HepG2 (cell line): ENCODE measurements at places on chromosomes 2 and 18. TPM values are rescaled to one million over a fixed set of nuclear protein-coding genes. Genes with fewer than 3 reads are reported as not detected.

HRH4 gene
- not detected in 2 replicates for total RNA-seq

HSPD1 gene
- 2,610 and 3,898 TPM in 2 replicates for total RNA-seq

AKAIN1 gene
- not detected in 2 replicates for total RNA-seq

UGT1A5 gene
- total RNA-seq, result not detected in 2 replicates

DNA sequence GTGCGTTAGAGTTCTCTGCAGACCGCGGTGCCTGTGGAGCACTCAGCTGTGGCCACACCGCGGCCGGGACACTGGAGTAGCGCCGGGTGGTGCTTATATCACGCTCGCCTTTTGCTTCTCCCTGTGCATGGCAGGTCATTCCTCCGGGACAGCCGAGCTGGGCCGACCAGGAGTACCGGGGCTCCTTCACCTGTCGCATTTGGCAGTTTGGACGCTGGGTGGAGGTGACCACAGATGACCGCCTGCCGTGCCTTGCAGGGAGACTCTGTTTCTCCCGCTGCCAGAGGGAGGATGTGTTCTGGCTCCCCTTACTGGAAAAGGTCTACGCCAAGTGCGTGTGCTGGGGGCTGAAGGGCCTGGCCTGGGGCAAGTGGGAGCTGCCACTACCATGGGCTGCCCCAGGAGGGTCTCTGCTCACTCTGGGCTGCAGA is 4.2 kb downstream of the CAPN10 start:
- H3K4me3 ChIP-seq, result no peak overlapping the region
- H3K27ac ChIP-seq, result no peak overlapping the region
- DNase-seq, result no peak
- peaks cover 22% of the 10 kb centered on the region for H3K36me3 ChIP-seq
- H3K27me3 ChIP-seq, result no peaks in the 10 kb centered on the region

DNA sequence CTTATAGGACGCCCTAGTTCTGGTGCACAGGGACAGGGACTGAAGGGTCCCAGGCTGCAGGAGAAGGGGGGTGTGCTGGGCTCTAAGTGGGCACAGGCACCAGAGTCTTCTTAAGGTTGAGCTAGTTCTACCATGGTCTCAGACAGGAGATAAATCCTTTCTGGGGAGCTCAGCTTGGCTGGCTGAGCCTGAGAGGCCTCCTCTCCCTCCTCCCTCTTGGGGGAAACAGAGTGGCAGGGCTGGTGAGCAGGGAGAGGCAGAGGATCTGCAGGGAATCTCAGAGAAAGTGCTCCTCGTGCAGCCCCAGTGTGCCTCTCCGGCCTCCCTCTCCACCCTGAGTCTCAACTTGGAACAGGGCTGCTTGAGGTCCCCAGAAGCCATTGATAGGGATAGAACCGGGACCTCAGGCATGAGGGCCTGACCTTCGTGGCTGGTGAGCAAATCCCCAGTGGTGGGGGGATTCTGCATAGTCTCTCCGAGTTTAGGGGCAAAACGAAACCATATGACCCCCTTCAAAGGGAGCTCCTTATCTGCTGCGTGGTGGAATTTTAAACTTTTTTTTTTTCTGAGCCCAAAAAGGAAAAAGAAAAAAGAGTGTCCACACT is 2.0 kb downstream of the GDF7 start:
- no peak overlapping the region for H3K27ac ChIP-seq
- peaks cover 41% of the 10 kb centered on the region for H3K4me1 ChIP-seq

DNA sequence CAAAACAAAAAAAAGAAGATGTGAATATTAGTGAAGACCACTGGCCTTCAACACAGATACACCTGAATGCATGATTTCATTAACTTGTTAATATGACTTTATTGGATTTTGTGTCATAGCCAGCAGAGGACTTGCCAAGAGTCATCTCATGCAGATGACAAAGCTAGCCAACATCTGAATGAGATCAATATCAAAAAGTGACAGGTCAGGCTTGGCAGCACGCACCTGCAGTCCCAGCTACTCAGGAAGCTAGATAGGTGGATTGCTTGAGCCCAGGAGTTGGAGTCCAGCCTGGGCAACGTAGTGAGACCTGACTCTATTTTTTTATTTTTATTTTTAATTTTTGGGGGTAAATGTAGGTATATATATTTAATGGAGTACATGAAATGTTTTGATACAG is 54.5 kb upstream of the TGIF1 start:
- DNase-seq, result no peak
- H3K27me3 ChIP-seq, result no peaks in the 10 kb centered on the region; the same call in 1 of the 2 replicates
- H3K4me3 ChIP-seq, result no peak overlapping the region

DNA sequence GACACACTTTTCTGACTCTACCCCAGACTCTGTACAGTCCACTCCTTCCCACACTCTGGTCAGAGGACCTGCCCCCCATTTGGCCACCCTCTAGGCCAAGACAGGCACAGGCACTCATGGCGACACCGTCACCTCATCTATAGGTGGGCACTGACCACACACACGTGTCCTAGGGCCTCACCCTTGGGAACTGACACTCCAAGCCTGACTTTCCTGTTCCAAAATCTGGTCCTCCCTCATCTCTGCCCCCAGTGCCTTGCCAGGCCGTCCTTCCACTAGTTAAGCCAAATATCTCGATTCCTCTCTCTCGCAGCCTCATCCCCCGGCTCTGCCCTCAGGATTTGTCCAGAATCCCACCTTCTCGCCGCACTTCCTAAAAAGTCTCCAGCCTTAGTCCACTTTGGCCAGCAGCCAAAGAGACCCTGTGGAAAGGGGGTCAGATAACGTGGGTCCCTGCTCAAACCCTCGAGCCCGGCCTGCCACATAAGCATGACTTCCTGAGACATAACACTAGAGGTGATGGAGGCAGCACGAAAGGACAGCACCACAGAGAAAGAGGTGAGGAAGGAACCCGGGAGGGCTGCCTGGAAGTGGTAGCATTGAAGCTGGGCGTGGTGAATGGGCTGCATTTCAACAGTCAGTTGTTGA is 105.8 kb upstream of the OTOS start:
- no peaks in the 10 kb centered on the region; the same call in 1 of the 2 replicates for H3K27me3 ChIP-seq
- no peak overlapping the region for H3K27ac ChIP-seq
- peaks cover 21% of the 10 kb centered on the region for H3K4me1 ChIP-seq

DNA sequence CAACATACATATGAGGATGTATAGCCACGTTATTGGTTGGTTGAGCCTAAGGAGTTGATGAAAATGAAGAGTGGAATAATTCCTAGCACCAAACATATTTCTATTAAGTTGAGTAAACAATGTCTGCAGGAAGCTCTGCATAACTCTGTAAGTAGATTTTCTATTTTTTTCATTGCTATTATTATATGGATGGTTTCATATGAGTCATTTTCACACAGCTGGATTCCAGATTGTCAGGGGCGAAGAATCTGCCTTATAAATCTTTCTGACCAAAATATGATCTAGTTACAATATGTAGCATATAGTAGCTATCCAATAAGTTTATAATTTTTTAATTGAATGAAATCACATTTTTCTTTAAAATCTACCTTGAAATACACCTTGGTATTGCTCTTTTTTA is 468.0 kb upstream of the PKDCC start:
- DNase-seq, result no peak
- H3K36me3 ChIP-seq, result no peaks in the 10 kb centered on the region
- no peak overlapping the region for H3K4me3 ChIP-seq
- no peaks in the 10 kb centered on the region for H3K27me3 ChIP-seq
- H3K4me1 ChIP-seq, result no peaks in the 10 kb centered on the region

DNA sequence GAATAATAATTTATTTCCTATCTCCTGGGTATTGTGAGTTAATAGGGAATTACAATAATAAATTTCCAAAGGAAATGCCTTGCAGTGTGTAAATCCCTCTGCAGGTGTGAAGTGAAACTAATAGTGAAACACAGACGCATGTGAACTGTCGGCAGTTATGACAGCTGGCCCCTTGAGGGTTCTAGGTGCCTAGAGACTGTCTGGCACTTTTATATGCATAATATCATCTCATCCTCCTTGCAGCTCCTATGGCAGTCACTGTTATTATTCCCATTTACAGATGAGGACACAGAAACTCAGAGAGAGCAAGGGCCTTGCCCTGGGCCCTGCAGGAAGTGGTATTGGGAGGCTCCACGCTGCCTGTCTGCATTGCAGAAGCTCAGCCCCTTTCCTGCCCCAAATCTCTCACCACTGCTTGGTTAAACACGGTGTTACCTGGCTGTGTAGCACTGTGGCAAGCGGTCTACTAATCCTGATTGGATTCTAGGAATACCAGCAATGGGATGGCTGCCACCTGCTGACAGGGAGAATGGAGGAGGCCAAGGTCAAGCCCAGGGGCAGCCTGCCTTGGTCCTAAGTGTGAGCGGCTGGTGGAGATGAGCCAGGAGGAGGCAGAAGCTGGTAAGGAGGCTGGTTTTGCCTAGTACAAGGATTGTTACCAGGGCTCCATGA is 32.8 kb upstream of the ACKR3 start:
- H3K4me1 ChIP-seq, result no peaks in the 10 kb centered on the region
- DNase-seq, result no peak
- peaks cover 6% of the 10 kb centered on the region; the same call in 2 of the 3 replicates for H3K27me3 ChIP-seq
- H3K4me3 ChIP-seq, result no peak overlapping the region
- H3K27ac ChIP-seq, result no peak overlapping the region
- no peaks in the 10 kb centered on the region for H3K36me3 ChIP-seq

- no peak overlapping the region for H3K4me3 ChIP-seq
- H3K27me3 ChIP-seq, result no peaks in the 10 kb centered on the region
- no peak overlapping the region for H3K27ac ChIP-seq
- H3K36me3 ChIP-seq, result no peaks in the 10 kb centered on the region
Measured at GRCh38 chr18:38047820-38048219, 482.2 kb upstream of the CELF4 start.

DNA sequence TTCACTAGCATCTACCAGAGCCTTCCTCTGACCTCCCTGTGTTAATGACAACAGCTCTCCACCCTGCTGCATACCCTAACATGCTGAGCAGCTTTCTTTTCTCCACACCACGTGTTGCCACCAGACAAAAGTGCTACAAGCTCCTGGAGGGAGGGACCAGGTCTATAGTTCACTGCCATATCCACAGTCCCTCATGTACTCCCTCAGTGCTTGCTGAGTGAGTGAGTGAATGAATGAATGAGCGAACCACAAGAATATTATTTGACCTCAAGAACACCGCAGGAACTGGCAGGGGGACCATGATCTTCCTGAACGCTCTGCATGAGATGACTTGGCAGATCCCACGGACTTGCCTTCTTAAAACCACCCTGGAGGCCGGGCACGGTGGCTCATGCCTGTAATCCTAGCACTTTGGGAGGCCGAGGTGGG is 47.4 kb upstream of the CAB39 start:
- H3K27me3 ChIP-seq, result 0 out of 2 replicates have a peak, but pooled peaks cover 1% of the 10 kb centered on the region
- DNase-seq, result no peak

DNA sequence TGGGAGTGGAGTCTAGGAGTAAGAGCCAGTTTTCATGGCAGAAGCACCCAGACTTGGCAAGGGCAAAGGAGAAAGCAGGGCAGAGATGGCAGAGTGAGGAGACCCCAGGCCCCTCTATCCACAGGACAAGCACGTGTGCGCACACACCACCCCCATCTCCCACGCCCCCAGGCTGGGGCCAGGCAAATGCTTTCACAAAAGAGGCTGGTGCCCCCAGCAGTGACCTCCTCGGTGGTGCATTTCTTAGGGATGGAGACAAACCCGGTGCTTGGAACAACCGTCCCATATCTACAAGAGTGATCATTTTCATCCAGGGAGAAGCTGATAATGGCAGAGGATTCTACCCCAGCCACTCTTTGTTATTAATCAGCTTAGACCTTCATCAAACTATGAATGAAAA is 62.0 kb downstream of the KCNF1 start:
- no peak for DNase-seq
- no peaks in the 10 kb centered on the region for H3K4me1 ChIP-seq
- H3K27ac ChIP-seq, result no peak overlapping the region

DNA sequence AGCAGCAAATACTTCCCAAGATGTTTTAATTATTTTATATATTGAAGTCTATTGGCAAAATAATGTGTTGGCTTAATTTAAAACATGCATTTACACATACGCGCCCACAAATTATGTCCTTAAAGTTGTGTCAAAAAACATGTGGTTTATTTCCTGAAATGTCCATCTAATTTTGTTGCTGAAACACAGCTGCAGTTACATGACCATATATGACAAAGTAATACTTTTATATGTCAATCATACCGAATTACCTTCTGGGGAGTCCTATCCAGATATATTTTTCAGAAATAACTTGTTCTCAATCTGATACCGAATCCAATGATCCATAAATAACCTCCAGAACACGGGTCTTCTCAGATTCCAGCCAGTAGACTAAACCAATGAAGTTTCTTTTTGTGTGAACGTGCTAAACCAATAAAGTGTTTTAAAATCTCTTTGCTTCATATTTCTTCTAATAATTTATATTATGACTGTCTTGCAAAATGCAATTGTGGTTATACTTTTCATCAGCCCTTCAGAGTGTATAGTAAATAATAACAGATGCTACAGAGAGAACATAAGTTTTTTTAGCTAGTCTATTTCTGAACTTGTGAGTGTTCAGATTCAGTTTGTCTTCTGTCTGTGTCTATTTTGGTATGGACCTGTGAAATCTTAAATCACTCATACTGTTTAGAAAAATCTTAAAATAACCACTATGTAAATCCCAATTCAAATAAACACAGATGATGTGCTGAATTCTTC is 2.4 kb downstream of the SCG2 start:
- no peaks in the 10 kb centered on the region for H3K4me1 ChIP-seq
- H3K4me3 ChIP-seq, result no peak overlapping the region
- H3K27me3 ChIP-seq, result no peaks in the 10 kb centered on the region
- DNase-seq, result no peak
- H3K36me3 ChIP-seq, result no peaks in the 10 kb centered on the region
- H3K27ac ChIP-seq, result no peak overlapping the region

DNA sequence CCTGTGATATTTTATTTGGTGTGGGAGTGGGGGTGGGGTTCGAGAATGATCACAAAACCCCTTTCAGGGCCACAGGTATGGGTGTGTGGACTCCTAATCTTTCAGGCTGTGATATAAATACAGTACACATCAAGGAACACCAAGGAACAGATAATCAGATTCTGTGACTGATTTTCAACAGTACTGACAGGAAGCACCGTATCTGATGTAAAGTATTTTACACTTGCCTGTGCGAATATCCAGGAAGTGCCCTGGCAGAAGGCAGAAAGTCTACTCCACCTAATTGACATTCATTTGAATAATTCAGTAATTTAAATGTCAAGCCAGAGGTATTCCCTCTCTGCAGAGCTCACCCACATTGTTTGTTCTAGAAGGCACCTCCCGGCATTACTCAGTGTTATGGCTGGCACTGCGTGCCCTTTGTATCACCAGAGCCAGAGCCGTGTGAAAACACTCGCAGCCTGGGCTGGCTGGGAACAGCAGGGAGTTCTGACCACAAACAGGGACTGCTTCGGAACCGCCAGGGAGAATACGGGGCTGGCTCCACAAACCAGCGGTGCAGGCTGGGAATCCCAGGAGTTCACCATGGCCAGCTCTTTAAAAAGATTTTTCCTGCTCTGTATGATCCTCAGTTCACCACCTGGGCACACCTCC is 91.8 kb downstream of the ACVR1 start:
- DNase-seq, result no peak
- H3K4me1 ChIP-seq, result peaks cover 47% of the 10 kb centered on the region
- H3K36me3 ChIP-seq, result peaks cover 8% of the 10 kb centered on the region; the same call in 1 of the 3 replicates
- no peak overlapping the region for H3K27ac ChIP-seq

- no peaks in the 10 kb centered on the region for H3K27me3 ChIP-seq
- H3K4me1 ChIP-seq, result no peaks in the 10 kb centered on the region
- no peak for DNase-seq
- H3K27ac ChIP-seq, result no peak overlapping the region
Measured at GRCh38 chr18:79200546-79201268, 131.5 kb downstream of the ATP9B start.

GRCh38 chr2:105113616-105114291 is 75.9 kb downstream of the MRPS9 start:
- DNase-seq, result no peak
- no peak overlapping the region for H3K27ac ChIP-seq
- H3K36me3 ChIP-seq, result no peaks in the 10 kb centered on the region
- no peaks in the 10 kb centered on the region for H3K27me3 ChIP-seq
- H3K4me3 ChIP-seq, result no peak overlapping the region
